Activated CD4-positive, CD25-positive, alpha-beta regulatory T cell treated with anti-CD3 and anti-CD28 coated beads, Interleukin-2, amount 50 U/mL, for 72 hours (primary cell): ENCODE measurements at places on chromosomes 13 and 19.
A peak's percentile ranks its signal among the peaks of the same experiment; 100 is the strongest.

DNA sequence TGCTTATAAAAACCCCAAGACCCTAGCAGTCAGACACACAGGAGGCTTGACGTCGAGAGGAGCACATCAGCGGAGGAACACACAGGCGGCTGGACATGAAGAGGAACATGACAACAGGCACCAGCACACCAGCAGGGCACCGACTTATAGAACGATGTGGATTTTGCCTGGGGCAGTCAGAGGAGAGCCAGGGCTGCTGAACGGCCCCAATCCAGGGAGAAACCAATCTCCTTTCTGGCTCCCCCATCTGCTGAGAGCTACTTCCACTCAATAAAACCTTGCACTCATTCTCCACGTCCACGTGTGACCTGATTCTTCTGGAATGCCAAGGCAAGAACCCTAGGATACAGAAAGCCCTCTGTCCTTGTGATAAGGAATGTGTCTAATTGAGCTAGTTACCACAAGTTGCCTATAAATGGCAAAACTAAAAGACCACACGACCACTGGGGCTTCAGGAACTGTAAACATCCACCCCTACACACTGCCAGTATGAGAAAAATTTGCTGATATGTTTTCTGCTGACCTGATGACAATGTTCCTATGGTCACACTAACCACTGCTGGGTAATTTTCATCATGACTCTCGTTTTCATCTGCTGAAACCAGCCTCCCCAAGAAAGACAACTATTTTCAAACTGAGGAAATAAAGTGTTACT, 35.8 kb upstream of the CEACAM21 start:
- DNase-seq, result no peak

DNA sequence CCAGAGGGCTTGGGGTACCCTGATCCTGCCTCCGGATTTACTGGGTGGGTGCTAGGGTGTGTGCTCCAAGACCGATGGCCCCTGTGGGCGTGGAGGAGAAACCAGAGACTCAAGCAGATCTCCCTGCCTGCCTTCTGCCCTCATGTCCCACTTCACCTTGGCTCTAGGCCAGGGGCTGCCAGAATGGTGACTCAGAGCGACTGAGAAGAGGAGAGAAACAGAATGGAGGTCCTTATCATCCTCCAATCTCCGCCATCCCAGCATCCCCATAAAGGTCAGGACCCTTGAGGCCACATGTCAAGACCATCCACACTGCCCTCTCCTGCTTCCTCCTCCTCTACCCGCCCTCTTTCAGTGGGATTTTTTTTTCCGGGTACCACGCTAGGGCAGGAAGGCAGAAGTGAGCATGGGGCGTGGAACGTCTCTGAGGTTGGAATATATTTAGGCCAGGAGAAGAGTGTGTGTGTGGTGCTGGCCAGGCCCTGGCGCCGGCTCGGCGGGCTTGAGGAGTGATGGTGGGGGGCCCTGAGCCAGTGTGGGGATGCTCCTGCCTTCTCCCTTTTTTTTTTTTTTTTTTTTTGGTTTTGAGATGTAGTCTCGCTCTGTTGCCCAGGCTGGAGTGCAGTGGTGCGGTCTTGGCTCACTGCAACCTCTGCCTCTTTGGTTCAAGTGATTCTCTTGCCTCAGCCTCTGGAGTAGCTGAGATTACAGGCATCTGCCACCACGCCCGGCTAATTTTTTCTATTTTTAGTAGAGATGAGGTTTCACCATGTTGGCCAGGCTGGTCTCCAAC, 22.3 kb downstream of the IER2 start:
- DNase-seq, result peak; percentile 63

- no peak for DNase-seq
Observed at GRCh38 chr13:29125191-29125933, 305.2 kb downstream of the MTUS2 start.

DNA sequence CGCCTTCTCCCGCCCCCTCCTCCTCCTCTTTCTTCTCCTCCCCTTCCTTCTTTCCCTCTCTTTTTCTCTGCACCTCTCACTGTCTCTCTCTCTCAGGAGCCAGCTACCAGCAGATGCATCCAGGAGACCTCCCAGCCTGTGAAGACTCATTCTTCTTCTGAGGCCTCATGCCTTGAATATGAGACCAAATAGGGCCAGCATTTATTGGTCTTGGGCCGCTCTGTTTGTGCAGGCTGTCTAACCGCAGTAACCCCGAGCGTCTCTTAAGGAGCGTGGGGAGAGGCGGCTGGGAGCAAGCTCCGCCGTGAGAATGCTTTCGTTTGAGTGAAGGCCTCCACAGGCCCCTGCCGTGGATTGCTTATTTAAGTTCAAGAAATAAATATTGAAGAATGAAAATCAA, 167.0 kb downstream of the NUFIP1 start:
- no peak for DNase-seq

DNA sequence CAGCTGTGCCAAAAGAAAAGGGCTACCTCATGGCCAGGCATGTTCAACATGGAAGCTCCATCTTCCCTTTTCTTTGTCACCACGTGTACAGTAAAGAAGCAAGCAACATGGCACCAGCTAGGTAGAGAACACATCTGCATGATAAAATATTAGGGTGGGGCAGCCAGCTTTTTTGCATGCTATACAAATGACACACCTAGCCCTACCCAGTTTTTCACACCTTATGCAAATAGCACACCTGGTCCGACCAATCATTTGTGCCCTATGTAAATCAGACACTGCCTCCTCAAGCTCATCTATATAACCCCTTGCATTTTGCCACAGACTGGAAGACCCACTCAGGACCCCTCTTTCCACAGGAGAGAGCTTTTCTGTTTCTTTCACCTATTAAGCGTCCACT, 85.5 kb downstream of the STOML3 start:
- DNase-seq, result no peak

DNA sequence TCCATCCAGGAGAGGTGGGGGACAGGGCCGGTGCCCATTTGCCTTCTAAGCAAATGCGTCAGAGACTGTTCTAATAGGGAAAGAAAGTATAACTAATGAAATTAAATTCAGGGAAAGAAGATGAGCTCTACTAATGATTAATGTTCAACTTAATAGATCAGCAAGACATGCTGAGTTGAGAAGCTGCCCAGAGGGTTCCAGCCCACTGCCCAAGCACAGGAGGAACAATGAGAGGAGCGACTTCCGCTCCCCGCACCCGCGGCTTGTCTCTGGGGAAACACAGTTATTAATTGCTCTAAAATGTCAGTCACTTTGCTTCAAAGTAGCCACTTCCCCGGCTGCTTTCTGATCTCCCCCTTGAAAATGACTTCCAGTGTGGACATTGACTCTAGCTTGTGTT, 331.3 kb downstream of the UQCRFS1 start:
- no peak for DNase-seq

GRCh38 chr13:44331912-44332851, 41.4 kb upstream of the SERP2 start:
- no peak for DNase-seq

- DNase-seq, result no peak
Observed at GRCh38 chr13:79485014-79485811, 4.3 kb downstream of the NDFIP2 start.

- DNase-seq, result peak; percentile 93
Observed at GRCh38 chr13:106536244-106537034, 977 bp upstream of the EFNB2 start.

GRCh38 chr13:72960541-72960940, 98.3 kb upstream of the KLF5 start:
- no peak for DNase-seq

DNA sequence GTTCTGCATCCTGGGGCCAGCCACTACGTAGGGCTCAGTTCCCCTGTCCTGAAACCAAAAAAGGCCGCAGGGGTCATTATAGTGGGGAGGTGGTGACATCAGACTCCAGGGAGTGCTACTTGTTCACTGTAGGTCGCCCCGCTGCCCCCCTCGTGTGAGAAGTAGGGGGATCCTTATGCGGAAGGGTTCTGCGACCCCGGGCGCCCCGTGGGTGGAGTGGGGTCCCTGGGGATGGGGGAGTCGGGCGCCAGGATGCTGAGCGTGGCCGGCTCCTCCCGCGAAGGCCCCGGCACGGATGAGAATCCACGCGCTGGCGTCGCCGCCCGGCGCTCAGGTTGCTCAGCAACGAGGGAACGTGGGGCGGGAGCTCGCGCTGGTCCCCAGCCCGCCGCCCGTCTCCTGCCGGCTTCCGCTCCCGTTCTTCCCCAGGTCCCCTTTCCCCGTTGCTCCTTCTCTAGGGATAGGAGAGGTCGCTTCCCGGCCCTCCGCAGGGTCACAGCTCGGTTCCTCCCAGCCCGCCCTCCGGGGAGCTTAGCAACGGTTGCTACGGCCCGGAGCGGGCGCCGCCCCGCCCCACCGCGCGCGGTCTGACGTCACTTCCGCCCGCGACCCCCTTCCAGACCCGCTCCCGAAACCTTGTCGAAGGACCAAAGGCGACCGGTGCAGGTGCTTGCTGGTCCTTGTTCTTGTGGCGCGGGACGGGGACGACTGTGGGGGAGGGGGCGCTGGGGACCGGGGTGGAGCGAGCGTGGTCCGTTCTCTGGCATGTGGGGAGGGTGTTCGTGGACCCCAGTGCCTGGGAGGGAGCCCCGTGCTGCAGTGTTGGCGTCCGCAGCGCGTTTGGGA, at the start of gene NAT14:
Gene NAT14, plus strand, starts transcription at position 596 of the 846 bp plus-strand sequence. CDS start 521 bp downstream, outside the sequence.
- peak; percentile 61 for DNase-seq

DNA sequence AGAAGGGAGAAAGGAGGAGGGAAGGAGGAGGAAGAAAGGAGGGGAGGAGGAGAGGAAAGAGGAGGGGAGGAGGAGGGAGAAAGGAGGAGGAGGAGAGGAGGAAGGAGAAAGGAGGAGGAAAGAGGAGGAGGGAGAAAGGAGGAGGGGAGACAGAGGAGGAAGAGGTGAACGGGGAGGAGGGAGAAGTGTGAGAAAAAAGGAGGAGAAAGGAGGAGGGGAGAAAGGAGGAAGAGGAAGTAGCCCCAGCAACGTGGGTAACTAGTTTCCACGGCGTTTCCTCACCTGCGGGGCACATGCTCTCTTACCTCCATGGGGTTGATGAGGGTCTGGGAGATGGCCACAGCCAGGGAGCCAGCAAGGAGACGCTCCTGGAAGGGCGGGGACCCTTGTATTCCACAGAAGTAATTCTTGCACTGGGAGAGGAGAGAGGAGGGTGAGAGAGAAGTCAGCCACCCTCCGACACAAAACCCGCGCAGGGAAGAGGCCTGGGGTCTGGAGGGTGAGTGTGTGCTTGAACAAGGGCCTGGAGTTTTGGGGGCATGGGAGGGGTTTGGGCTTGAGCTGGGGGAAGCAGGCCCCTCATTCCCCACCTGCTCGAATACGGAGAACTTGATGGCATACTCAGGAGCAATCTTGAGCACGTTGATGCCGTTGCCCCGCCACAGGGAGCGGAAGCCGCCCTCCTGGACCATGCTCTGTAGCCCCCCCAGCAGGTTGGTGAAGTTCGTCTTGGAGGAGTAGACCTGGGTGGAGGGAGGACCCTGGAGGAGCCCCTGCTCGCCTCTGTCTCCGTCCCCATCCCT, 3.9 kb downstream of the SLC25A41 start:
- DNase-seq, result no peak

GRCh38 chr13:71368336-71368735, 498.7 kb downstream of the DACH1 start:
- DNase-seq, result no peak

- DNase-seq, result no peak
Observed at GRCh38 chr13:67151652-67152051, 78.5 kb downstream of the PCDH9 start.

GRCh38 chr19:8663920-8664670, 33.7 kb downstream of the NFILZ start:
- no peak for DNase-seq

GRCh38 chr19:14059093-14059480, 2.8 kb downstream of the PALM3 start:
- peak; percentile 48 for DNase-seq

DNA sequence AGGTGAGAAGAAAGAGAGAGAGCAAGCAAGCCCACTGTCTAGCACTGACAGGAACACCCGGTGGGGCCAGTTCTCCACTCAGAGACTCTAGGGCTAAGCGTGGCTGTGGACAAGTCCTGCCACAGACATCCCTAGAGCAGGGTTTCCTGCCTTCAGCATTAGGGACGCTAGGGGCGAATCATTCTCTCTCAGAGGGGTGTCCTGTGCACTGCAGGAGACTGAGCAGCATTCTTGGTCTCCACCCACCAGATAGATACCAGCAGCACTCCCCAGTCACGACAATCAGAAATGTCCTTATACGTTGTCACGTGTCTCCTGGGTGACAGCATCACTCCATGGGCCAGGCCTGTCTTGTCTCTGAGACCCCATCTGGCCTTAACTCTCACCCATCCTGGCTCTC, 1.5 kb downstream of the OR10H1 start:
- DNase-seq, result no peak

GRCh38 chr19:815079-815774, 6.5 kb downstream of the PLPPR3 start:
- DNase-seq, result no peak

DNA sequence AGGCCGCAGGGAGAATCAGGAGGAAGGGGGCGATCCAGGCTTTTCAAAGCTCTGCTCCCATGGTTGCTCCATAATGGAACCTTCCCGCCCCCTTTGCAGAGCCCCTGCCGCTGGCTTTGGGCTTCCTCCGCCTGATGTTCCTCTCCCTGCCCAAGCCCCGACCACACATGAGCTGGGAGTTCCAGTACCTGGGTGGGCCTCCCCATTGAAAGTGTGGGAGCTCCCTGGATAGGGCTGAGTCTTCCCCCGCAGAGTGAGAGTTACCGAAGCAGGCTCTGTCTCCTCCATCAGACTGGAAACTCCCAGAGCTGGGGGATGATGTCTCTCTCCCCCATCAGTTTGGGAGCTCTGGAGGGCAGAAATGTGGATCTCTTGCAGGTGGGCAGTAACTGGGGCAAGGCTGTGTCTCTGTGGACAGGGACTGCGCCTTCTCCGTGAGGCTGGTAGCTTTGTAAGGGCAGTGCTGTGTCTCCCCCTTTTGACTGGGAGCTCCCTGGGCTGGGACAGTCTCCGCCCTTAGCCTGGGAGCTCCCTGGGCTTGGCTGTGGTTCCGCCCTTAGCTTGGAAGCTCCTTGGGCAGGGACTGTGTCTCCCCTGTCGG, 722 bp downstream of the DCAF15 start:
- no peak for DNase-seq

- no peak for DNase-seq
Observed at GRCh38 chr13:99174533-99175100, 26.0 kb upstream of the UBAC2 start.

DNA sequence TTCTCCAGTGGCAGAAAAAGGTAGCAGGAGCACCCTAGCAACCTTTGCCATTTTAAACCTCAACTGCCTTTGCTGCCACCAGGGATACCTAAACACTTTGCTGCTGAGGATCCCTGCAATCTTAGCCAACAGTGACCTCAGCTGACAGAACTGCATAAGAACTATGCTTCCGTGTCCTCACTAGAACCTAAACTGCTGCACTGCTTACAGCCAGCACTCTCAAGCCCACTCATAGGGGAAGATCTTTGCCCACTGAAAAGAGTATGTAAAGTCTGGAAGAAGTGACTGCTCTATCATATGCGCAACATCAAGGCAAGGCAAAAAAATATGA, 270.0 kb upstream of the PCDH20 start:
- no peak for DNase-seq

GRCh38 chr13:75513271-75513670, 24.4 kb downstream of the COMMD6 start:
- DNase-seq, result no peak
